ENCODE measurements at places on chromosomes 4 and X. TPM values are rescaled to one million over a fixed set of nuclear protein-coding genes. Genes with fewer than 3 reads are reported as not detected.

Gene ALAS2
- total RNA-seq, result 0.51 TPM

Gene SEPTIN11
- 25.4 TPM for total RNA-seq

Gene MAGEA1
- not detected for total RNA-seq

Gene ZNF157
- total RNA-seq, result not detected

Gene RAI2
- 18.1 TPM for total RNA-seq

Gene GPR143
- total RNA-seq, result not detected

Gene PAGE4
- not detected for total RNA-seq

Gene ZFP92
- total RNA-seq, result 0.65 TPM

Measured in Right ventricle myocardium superior (tissue), 1 donor.